Type B pancreatic cell (in vitro differentiated cells): ENCODE measurements at places on chromosomes 1 and 21.

GRCh38 chr1:6097824-6098223, 52.1 kb downstream of the KCNAB2 start:
- no peak for DNase-seq

GRCh38 chr1:113031171-113031933, 41.6 kb upstream of the LRIG2 start:
- no peak for DNase-seq

- DNase-seq = no peak
Measured at GRCh38 chr1:178262120-178262500, 168.2 kb downstream of the RASAL2 start.

DNA sequence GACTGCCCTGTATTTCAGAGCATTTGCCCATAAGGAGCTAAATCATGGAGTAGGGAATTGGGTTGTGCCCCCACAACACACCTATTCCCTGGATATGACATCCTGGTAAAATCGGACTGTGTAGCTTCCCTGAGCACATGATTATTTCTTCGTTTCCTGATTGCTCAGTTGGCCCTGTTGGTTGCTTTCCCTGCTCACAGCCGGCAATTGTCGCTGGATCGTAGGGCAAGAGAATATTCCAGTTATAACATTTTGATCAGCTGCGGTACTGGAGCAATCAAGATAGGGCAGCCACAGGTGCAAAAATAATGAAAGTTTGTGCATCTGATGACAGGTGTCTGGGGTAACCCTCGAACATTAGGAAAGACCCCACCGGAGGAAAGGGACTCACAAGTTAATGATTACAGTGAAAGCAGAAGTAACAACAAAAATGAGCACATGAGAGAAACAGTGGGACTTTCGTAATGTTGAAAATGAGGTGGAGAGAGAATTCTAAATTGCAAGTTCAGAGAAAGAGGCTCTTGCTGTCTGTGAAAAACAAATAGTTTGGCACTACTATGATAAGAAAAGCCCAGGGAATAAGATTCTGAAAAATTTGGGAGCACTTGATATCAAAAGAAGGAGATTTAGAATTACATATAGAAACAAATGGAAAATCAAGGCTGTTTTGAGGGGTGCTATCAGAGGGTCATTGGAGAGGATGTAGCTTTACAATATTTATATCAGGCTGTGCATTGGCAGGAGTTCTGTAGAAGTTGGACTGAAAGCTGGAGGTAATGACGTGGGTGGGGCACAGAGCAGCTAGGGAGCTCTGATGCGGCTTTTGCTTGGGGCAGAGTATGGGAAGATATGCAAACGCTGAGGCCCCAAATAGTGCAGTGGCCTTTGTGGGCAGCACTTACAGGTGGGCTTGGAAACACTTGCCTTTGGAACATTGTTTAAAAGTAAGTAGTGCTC, at the start of gene MAB21L3:
Gene MAB21L3 (plus strand): TSS at position 833 of the 957 bp plus-strand sequence. CDS start 1,217 bp downstream, outside the sequence.
- DNase-seq = no peak

GRCh38 chr1:205588636-205589035, 43.2 kb downstream of the ELK4 start:
- peak; percentile 69 for DNase-seq

- peak; percentile 60 for DNase-seq
Measured at GRCh38 chr21:45857761-45858160, 123.8 kb upstream of the COL6A1 start.

DNA sequence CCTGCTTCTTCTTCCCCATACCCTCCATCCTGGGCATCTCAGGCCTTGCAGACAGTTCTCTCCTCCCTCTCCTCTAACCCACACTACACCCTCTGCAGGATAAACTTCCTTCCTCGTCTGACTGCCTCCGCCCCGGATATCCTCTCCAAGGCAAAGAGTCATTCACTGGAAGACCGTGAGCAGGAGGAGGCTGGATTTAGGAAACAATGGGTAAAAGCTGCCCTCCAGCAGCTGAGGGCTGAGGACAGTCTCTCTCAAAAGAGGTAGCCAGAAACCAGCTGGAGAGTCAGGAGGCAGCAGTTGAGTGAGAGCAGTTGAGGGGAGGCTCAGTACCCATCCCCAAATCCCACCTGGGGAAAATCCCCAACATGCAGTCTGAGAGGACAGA, 1.4 kb downstream of the CSRP1 start:
- DNase-seq = no peak

DNA sequence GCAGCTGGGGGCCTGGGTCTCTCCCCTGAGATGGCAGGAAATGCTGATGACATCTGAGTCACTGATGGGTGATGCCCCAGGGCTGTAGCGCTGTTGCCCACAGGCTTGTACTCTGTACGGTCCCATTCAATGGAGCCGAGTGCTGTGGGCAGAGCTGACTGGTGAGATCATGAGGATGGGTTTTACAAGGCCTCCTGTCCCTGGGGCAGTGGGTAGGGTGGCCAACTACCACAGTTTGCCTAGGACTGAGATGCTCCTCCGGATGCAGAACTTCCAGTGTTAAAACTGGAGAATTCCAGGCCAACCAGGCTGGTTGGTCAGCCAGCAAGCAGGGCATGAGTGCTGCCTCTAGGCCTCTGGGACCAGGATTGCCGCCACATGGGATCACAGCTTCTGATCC, 9.2 kb downstream of the PHLDA3 start:
- no peak for DNase-seq

GRCh38 chr21:42248783-42249597, 30.1 kb downstream of the ABCG1 start:
- DNase-seq = no peak

GRCh38 chr1:204053893-204054292, 19.0 kb upstream of the SOX13 start:
- DNase-seq = no peak

GRCh38 chr1:53390736-53391135, 62.9 kb upstream of the LRP8 start:
- DNase-seq = no peak

GRCh38 chr1:119209596-119210295, 69.3 kb upstream of the WARS2 start:
- no peak for DNase-seq

- no peak for DNase-seq
Measured at GRCh38 chr1:12757836-12758235, 11.8 kb downstream of the CFAP107 start.
